ENCODE measurements at places on chromosomes 3 and 15.

- DNase-seq, result peak; percentile 50
These were observed 32.2 kb upstream of the TRH start for GRCh38 chr3:129942296-129942695.

DNA sequence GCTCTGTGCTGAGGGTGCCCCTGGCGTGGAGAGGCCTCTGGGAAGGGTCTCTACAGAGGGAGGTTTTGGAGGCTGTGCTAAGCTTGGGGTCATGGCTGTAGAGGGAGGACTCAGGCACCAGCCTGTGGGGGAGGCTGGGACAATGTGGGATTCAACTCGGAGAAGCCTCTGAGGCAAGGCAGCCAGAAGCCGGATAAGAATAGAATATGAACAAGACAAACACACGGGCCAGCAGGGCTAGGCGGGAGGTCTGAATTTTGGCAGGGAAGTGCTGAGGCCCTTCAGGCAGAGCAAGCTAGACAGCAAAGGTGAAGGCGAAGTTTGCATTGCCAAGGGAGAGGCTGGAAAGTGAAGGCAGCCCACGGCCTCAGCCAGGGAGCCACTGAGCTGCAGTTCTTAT lies 612.1 kb upstream of the NR2F2 start:
- DNase-seq, result no peak

- no peak for DNase-seq
These were observed 34.8 kb upstream of the PAK6 start for GRCh38 chr15:40204100-40204499.

DNA sequence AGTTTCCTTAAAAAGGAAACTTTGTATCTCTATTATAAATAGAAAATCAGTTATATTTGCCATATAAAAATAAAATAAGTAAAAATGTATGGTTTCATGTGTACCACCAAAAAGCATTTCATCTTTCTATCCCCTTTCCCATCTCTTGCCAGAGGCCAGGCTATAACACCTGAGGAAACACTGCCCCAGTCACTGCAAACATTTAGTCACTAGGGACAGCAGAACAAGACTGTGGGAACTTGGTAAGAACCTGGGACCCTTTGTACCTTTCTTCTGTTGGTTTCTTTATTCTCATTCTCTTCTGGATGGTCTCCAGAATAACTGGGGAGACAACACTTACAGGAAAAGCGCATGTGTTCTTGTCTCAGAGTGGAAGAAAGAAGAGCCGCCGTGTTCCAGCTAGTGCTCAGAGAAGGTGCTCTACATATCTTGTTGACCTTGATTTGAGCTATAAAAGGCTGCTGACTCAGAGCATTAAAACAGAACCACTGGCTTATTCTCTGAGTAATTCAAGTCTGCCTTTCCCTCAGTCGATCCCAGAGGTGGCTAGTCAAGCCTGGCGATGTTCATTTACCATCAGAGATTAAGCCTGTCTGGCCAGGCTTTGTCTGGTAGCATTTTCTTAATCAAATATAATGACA lies 361.6 kb downstream of the RBMS3 start:
- peak; percentile 83 for DNase-seq

GRCh38 chr3:153357436-153357835 lies 195.4 kb downstream of the RAP2B start:
- no peak for DNase-seq

DNA sequence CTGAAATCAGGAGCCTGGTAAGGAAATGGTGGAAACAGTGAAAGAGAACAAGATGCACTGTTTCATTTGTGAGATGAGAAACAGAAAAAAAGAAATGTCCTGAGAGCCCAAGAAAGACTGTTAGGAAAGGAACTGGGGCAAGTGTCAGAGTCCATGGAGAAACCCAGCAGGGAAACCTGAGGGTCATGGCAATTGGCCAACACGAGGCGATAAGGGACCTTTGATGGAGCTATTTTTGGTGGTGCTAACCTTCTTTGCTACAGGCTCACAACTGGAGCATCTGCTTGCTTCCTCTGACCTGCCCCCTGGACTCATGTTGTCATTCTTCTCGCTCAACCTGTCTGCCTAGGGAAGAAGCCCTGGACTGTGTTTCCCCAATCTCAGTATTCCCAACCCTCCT lies 4.2 kb upstream of the TMEM41A start:
- DNase-seq, result no peak

GRCh38 chr3:74409066-74409465 lies 205.4 kb downstream of the CNTN3 start:
- no peak for DNase-seq

- DNase-seq, result no peak
These were observed 707 bp upstream of the FAM81A start for GRCh38 chr15:59437142-59437816.

DNA sequence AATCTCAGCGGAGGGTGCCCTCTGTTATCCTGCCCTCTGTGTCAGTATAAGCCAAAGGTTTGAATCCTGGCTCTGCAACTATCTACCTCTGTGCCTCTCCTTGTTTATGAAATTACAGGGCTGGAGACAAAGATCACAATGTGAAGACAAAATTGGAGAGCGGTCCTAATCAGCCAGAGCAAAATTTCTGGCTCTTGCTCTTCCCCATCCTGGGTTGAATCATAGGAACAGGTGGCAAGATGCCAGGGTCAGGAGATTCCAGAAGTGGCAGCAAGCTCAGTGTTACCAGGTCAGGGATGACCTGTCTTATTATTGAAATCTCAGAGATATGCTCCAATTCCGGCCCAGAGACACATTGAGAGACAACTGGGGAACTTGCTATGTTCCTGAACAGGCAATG lies 2.3 kb upstream of the CCR2 start:
- no peak for DNase-seq

DNA sequence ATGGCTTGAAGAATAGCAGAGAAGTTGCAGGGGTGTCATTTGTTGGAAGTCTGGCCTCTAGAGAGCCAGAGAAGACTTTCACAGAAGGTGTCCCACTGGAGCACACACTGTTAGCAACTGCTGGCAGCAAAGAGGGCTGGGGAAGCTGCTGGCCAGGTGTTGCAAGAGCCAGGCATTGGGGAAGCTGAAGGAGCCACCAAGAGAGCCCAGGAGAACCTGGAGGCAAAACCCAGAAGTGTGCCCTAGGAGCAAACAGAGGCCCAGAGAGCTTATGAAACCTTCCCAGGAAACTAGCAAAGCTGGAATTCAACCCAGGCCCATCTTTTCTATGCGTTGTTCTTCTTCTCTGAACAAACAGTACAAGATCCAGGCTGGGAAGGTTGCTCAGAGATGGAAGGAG lies 132.7 kb upstream of the TRIM42 start:
- DNase-seq, result no peak

DNA sequence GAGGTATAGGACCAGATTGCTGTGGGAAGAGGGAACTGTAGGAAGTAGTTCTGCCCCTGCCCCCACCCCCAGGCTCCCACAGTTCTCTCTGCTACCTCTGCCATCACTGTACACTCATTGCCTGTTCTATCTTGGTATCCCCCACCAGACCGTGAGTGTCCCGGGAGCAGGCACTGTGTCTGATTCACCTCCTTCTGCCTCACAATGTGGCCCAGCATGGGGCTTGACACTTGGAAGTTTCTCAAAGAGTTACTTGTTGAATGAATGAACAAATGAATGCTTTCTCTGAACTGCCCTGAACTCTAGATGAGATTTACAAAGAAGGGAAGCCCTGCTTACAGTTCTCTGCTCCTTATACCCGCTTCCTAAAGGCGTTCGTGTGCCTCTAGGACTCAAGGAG lies 27.1 kb upstream of the PIK3CB start:
- peak; percentile 77 for DNase-seq

GRCh38 chr3:191065181-191065805 lies 133.7 kb upstream of the OSTN start:
- DNase-seq, result peak; percentile 68

DNA sequence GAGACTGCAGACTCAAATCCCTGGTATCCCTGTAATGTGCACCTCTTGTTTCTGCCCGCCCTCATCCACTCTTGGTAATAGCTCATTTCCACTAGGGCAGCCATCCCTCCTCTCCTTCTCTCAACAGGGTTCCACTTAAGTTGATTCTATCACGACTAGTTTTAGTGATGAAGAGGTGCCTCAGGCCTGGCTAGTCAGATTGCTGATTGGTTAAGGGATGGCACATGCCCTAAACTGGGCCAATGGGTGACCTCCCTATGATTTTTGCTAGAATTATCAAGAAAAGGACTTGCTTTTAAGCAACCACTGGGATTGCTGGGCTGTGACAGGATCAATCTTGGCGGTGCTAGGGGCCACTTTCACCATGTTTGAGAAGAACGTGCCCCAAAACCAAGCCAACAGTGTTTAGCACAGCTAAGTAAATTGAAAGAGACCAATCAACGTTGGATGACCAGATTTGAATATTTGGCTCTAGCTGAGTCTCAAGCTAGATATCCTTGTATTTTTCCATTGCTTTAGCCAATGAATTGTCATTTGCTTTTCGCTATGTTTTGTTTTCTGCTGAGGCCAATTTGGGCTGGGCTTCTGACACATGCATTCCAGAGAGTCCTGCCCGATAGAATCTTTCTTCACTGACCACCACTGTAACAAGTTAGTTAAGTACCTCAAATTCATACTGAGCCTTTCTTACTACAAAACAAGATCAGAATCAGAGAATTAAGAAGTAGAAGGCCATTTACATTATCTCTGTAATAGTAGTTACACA lies 131.0 kb downstream of the PDZRN3 start:
- peak; percentile 74 for DNase-seq

GRCh38 chr15:33055962-33056361 lies 138.6 kb downstream of the FMN1 start:
- no peak for DNase-seq

- DNase-seq, result peak; percentile 31
These were observed 13.6 kb downstream of the TMOD3 start for GRCh38 chr15:51842852-51843737.

Data from fibroblast of upper back skin (primary cell).